Renal cortex interstitium (tissue), 15 donors: ENCODE measurements at places on chromosomes 1 and 21. TPM values are rescaled to one million over a fixed set of nuclear protein-coding genes. Genes with fewer than 3 reads are reported as not detected.

The PODN gene
- polyA plus RNA-seq = 1.1 TPM

The PLA2G2C gene
- 0.33 TPM for polyA plus RNA-seq

The YTHDF2 gene
- 112 TPM for polyA plus RNA-seq

The CLIC6 gene
- 1.6 TPM for polyA plus RNA-seq

The CD46 gene
- polyA plus RNA-seq = 268 TPM

The FGGY gene
- 21.4 TPM for polyA plus RNA-seq

The DPT gene
- polyA plus RNA-seq = not detected

The GJB3 gene
- polyA plus RNA-seq = 0.32 TPM

The ESRRG gene
- polyA plus RNA-seq = 38.3 TPM

The OR6K3 gene
- polyA plus RNA-seq = 0.08 TPM

The DCST2 gene
- polyA plus RNA-seq = 1.3 TPM

The AKR7A3 gene
- 3.2 TPM for polyA plus RNA-seq

The PTCH2 gene
- 3.8 TPM for polyA plus RNA-seq

The SLC25A34 gene
- 5.3 TPM for polyA plus RNA-seq

The PROK1 gene
- polyA plus RNA-seq = 0.07 TPM

The SH2D1B gene
- polyA plus RNA-seq = 0.16 TPM

The NPL gene
- polyA plus RNA-seq = 8.4 TPM
